ENCODE measurements at places on chromosomes 1 and 21.

- DNase-seq = no peak
Observed at GRCh38 chr1:24965571-24965930, 35.5 kb upstream of the RUNX3 start.

DNA sequence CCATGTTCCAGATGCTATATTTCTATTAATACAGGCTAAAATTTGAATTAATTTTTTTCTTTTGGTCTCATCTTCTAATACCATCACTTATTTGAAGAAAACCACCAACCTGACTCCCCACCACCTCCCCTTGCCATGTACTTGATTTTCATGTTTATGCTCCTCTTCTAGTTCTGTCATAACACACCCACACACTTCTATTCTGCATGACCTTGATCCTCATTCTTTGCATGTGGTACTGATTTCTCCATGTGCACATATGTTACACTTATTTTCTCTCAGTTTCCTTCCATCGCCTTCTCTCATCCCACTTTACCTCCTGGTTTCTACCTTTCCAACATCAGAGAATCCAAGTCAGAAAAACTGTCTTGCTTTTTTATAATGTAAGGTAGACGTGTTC is 78.9 kb upstream of the ARID1A start:
- DNase-seq = no peak

- no peak for DNase-seq
Observed at GRCh38 chr1:89553157-89553556, 28.5 kb downstream of the LRRC8B start.

GRCh38 chr1:112527266-112528010 is 18.7 kb downstream of the WNT2B start:
- no peak for DNase-seq

DNA sequence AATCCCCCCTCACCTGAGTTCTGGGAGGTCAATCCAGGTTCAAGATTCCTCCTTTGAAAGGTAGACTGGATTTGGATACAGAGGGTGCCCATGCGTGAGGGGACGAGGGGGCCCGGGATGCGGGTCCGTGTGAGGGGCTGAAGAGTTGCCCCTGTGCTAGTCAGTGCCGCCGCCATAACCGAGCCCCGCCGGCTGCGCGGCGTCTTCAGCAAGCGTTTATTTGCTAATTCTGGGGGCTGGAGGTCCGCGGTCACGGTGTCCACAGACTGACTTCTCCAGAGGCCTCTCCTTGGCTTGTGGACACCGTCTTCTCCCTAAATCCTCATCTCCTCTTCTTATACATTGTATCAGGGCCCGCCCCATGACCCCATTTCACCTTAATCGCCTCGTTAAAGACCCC is 20.9 kb upstream of the SAMD11 start:
- DNase-seq = no peak

- DNase-seq = no peak
Observed at GRCh38 chr1:234917495-234918180, 211.0 kb downstream of the TOMM20 start.

DNA sequence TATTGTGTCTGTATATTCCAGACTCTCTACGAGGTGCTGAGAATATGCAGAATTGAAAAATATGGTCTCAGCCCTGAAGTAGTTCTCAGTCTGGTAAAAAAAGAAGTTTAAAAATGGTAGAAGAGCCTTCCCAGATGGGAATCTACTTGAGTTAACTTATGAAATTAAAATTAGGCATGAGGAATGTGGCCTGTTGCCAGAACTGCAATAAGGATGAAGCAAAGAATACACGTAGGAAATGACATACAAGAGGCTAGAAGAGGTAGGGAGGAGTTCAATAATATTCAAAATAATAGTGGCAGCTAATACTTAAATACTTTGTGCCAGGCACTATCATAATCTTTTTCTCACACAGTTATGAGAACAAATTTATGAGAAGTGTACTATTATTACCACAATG is 6.3 kb downstream of the ASPM start:
- peak; percentile 62 for DNase-seq

DNA sequence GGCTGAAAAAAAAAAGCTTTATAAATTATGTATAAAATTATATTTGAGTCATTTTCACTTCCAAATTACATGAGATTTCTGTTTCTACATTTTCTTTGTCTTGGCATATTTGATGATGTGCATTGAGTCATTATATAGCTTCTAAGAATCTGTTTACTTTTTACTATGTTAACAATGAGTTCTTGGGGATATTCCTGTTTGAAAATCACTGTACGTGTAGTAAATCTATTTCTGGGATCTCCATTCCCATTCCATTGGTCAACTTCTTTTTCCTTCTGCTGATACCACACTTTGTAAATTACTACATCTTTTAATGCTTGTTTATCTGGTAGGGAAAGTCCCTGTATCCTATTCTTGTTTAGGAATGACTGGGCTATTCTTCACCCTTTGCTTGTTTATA is 43.6 kb downstream of the TNFRSF9 start:
- no peak for DNase-seq

DNA sequence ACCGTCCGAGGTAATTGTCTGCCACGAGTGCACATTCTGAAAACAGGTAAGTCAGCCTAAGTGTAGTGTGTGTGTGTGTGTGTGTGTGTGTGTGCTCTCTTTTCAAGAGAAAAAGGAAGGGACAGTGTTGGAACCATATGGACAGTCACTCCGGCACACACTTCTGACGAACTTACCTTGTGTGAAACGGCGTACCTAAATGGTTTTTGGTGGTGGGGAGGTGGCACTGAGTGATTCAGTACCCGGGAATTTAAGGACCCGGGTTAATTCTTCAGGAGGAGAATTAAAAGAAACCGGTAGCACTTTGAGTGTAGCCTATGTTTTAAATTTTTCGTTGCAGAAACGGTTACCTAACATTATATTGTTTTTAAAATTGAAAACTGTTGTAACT is 286 bp downstream of the ODR4 start:
- DNase-seq = peak; percentile 78

GRCh38 chr1:100611086-100611485 is 73.1 kb downstream of the GPR88 start:
- no peak for DNase-seq

DNA sequence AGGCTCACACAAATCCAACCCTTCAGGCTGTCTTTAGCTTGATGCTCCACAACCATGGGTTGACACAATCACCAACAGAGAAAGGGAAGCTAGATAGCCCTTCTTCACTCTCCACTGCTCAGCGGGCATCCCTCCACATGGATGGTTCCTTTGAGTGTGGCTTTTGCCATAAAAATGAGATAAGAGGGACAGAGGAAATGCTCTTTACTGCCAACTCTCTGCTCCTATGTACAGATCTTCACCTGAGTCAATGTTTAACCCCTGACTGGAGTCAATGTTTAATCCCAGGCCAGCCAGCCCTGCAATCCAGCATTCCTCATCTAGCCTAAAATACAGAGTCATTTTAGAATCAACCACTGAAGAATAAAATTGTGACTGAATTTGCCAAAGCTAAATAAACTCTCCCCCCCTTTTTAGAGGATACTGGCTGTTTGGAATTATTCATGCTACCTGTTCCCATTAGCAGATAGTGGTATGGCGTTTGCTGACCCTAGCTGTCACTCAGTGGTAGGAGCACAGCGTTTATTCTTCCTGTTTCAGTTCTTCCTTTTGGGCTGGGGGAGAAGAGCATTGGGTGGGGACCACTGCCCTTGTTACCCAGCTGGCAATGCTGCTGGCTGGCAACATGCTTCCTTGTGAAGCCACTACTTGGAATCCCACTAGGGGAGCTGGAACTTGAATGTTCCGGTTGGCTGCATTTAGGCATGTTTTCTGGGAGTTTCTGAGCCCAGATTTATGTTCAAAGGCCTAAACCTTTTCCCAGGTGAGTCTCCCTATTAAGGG is 5.2 kb upstream of the PIGR start:
- no peak for DNase-seq

- no peak for DNase-seq
Observed at GRCh38 chr1:198856601-198857000, 217.8 kb downstream of the PTPRC start.

DNA sequence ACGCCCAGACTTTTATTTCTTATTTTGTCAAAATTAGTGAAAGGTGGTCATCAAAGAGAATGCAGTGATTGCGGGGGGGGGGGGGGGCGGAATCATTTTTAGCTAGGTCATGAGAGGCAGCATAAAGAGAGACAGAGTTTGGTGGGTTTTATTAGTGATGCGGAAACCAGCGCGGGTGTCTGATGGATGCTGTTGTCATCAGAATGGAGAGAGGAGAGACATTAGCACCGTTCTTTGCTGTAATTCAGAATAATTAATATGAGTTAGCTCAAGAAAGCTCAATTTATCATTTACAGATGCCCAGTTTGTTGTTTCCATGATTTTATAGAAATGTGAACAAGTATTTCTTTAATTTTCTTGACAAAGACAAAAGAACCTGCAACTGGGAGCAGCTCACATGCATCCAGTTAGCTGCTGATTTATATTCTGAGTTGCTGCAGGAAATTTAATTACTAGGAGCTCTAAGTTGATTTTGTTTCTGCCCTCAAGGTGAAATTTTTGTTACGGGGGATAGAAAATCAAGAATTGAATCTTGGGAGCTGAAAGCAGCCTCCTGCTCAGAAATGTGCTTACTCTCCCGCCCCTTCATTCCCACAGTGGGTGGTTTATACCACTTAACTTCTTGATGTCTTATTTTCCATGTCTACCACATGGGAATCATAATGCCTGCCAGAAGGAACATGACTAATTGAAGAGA is 133.4 kb upstream of the MAP1LC3C start:
- no peak for DNase-seq

DNA sequence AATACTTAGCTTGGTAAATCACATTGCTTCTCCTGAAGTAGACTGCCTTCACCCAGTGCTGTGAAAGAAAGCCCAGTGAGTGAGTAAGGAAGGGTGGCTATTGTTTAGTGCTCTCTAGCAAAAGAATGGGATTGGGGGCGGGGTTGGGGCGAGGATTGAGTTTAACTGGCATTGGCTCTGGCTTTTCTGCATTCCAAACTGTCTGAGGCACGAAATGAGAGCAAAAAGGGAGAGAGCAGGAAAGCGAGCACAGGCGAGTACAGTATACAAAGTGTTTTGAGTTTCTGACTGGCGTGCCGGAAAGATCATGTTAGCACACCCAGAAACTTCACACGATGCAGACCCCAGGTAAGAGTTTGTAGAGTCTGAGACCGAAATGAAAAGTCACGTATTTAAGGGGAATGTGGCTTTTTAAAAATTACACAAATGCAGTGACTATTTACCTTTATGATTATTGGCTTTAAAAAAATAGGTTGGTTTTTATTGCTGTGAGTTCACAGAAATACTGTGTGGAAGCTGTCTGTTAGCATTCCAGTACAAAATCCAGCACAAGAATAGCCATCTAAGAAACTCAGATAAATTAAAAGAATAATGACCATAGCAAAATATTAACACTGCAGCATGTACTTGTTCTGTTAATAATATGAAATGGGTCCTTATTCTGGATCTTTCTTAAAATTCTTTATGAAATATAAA is 155.4 kb downstream of the CLEC20A start:
- no peak for DNase-seq

- DNase-seq = no peak
Observed at GRCh38 chr1:207051191-207051943, at the start of gene YOD1. TSS of gene YOD1 (minus strand) at chr1:207051208. CDS start at chr1:207051030, 178 bp downstream.

DNA sequence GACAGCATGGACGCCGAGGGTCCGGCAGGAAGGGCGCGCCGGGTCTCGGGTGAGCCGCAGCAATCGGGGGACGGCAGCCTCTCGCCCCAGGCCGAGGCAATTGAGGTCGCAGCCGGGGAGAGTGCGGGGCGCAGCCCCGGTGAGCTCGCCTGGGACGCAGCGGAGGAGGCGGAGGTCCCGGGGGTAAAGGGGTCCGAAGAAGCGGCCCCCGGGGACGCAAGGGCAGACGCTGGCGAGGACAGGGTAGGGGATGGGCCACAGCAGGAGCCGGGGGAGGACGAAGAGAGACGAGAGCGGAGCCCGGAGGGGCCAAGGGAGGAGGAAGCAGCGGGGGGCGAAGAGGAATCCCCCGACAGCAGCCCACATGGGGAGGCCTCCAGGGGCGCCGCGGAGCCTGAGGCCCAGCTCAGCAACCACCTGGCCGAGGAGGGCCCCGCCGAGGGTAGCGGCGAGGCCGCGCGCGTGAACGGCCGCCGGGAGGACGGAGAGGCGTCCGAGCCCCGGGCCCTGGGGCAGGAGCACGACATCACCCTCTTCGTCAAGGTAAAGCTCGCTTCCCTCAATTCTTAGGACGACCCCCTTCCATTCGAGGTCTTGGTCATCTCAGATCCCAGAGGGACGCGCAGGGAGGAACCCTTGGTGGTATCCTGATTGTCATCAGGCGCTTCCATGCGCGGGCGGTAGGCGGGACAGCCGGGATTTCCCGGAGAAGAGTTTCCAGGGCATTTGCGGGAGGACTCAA is 1.6 kb downstream of the CLIC6 start:
- DNase-seq = no peak

- no peak for DNase-seq
Observed at GRCh38 chr1:26358411-26359384, 4.8 kb upstream of the CRYBG2 start.

- DNase-seq = no peak
Observed at GRCh38 chr21:28154121-28154520, 838.6 kb downstream of the LTN1 start.

DNA sequence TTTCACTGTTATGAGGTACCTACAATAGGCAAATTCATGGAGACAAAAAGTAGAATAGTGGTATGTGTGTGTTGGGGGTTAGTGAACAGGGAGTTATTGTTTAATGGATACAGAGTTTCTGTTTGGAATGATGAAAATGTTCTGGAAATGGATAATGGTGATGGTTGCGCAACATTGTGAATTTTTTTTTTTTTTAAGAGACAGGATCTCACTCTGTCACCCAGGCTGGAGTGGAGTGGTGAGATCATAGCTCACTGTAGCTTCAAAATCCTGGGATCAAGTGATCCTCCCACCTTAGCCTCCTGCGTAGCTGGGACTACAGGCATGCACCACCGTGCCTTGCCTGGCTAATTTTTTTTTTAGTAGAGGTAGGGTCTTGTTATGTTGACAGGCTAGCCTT is 34.5 kb upstream of the TRABD2B start:
- DNase-seq = no peak

DNA sequence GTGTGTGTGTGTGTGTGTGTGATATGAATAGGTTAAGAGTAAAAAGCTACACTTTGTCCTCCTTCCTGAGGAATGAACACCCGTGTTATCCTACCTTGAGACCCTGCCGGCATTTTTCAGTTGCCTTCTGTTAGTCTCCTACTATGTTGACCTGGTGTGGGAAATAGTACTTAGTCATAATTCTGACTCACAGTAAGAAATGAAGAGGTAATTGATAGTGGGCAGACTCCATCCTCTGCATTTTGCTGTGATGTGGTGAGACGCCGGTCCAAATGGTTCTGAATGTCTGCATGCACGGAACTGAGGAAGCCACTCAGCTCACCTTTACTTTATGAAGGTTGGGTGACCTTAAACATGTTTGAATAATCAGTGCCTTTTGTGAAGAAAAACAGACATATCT is 12.6 kb downstream of the CD101 start:
- DNase-seq = no peak

GRCh38 chr1:46072975-46073374 is 59.5 kb downstream of the PIK3R3 start:
- DNase-seq = no peak

GRCh38 chr1:46205791-46206190 is 2.7 kb downstream of the LURAP1 start:
- DNase-seq = no peak

All from NCI-H524 (cell line).